ENCODE measurements at places on chromosomes 1 and 21.

DNA sequence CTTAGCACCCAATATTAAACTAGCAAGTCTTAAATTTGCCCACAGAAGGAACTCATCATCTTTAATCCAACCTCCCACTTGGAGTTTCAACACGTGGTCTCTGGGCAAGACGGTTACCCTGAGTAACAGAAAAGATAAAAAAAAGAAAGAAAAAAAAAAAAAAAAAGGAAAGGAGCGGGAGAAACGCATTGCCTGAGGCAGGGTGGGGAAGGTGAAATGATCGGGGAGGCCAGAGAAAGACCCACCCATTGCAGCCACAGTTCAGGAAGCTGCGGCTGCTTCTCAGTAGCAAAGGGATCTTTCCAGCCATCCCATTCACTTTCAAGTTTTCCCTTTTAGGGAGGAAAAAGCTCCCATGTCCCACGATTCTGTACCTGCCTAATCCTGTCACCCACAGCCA lies 32.0 kb upstream of the OTUD3 start:
- DNase-seq = no peak

- no peak for DNase-seq
These were observed 224.4 kb downstream of the VAV3 start for GRCh38 chr1:107740579-107740978.

DNA sequence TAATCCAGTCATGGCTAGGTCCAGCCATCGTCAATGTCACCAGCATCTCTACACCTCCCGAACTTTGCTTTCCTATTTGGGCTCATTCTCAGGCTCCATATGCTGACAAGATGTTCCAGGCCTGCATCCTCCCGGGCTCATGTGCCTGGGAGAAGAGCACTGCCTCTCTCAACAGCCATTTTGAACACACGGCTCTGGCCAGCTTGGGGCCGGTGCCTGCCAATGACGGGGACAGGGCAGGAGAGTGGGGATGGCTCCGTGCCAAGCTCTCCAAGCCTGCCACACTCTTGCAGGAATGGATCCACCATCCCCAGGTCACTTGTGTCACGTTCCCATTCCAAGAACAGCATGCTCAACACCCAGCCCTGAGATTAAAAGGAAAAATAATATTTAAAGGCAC lies 61.4 kb upstream of the PAX7 start:
- no peak for DNase-seq

GRCh38 chr1:3987669-3988235 lies 87.7 kb upstream of the C1orf174 start:
- no peak for DNase-seq

GRCh38 chr1:226276077-226276682 lies 32.8 kb downstream of the LIN9 start:
- no peak for DNase-seq

- no peak for DNase-seq
These were observed 13.3 kb upstream of the TLR5 start for GRCh38 chr1:223156343-223156742.

Data from pulmonary artery endothelial cell (primary cell).